Germinal center (tissue), 1 donor: ENCODE measurements at places on chromosomes 13 and 19.

DNA sequence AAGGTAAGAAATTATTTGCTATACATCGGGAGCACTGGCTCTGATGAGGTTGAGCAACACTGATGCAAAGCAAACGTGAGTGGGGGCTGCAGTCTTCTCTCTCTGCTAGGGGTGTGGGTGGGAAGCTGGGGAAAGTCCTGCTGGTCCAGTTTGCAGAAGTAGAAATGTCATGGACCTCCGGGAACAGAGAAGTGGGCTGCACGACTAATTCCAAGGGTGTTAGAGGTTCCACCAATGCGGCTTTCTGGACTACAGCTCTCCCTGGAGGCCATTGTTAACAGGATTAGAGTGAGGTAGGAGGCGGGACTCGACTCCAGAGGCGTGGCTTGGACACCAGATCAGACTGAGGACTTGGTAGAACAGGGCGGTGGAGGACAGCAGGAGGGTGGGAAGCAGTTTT lies 5.7 kb upstream of the FBXO27 start:
- no peak for DNase-seq

- no peak for DNase-seq
Measured at GRCh38 chr19:19329126-19329525, 8.5 kb downstream of the MAU2 start.

DNA sequence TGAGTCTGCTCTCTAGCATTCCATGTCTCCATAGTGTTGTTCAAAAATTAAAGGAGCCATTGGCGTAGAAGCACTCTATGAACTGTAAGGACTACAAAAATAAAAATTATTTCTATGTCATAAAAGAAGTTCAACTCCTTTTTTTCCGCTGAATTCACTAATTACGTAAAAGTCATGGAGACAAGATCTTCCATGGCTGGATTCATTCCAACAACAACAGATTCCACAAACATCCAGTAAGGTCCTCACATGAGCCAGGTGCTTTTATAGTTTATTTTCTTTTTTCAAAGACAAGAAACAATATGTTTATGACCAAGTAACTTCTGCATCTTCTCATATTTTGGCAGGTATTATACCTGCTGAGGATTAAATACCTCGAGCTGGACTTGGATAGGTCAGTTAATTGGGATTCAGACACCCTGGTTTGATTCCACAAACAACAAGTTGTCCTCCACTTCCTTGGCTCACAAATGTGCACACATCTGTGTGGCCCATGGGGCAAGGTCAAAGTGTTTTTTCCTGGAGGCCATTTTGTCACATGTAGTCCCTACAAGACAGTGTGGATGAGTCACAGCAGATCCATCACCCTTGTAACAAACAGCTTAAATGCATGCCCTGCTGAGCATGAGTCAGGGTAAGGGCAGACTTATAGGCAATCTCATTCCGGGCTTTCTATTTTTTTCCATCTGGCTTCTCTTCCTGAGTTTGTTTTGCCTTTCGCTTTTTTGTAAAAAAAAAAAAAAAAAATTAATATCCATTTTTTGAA lies 475.6 kb downstream of the COG6 start:
- no peak for DNase-seq

DNA sequence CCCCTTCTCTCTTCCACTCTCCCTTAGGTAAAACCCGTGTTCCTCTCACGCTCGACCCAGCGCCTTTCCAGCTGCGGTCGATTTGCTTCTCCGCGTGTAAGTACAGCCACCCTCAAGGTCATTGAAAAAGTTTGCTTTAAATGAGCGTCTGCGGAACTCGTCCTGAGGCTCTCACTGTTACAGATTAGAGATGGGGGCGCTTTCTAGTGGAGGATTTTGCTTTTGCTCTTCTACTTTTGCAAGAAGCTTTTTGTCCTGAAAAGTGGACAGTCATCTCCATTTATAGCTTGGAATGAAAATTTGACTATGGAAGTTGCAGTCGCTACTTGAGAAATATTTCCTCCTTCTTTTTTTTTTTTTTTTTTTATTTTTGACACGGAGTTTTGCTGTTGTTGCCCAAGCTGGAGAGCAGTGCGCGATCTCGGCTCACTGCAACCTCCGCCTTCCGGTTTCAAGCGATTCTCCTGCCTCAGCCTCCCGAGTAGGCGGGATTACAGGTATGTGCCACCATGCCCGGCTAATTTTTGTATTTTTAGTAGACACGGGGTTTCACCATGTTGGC lies 595 bp upstream of the RAB20 start:
- DNase-seq = no peak

GRCh38 chr19:57202160-57202559 lies 10.9 kb downstream of the ZNF264 start:
- DNase-seq = no peak

- no peak for DNase-seq
Measured at GRCh38 chr19:18731562-18732008, 48.1 kb downstream of the CRTC1 start.

- DNase-seq = no peak
Measured at GRCh38 chr13:113146750-113147149, 11.7 kb upstream of the PROZ start.

- no peak for DNase-seq
Measured at GRCh38 chr13:41995946-41996345, 35.0 kb upstream of the VWA8 start.

GRCh38 chr13:94454906-94455305 lies 24.6 kb downstream of the DCT start:
- no peak for DNase-seq

GRCh38 chr19:35027851-35028599 lies 2.2 kb upstream of the SCN1B start:
- no peak for DNase-seq

- DNase-seq = peak; percentile 49
Measured at GRCh38 chr19:10566658-10567410, 1.0 kb upstream of the KRI1 start.

DNA sequence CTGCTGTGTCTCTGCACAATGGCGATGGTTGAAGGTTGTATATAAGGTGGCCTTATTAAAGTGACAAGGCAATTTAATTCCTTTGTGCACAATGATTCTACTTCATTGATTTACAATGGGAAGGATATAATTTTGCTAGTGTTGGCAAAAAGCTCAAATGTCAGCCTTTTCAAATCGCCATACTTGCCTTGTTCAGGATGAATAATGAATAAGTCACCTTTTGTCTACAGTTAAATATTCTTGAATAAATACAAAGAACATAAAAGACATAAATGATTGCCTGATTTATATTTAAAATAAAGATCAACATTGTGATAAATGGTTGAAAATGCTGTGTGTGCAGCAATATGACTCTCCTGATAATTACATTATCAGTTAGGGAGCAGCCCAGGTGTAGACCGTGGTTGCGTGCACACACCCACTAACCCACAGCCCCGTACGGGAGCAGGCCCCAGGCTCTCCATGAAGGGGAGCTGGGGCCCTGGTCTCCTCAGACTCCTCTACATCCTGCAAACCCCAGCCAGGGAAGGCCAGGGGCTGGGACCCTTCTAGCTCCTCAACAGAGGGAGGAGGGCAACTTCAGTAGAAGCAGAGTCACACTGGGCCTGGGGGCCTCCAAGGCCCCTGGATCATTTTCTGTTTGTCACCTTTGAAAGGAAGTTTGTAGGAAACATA lies 64.9 kb downstream of the TEX29 start:
- no peak for DNase-seq

DNA sequence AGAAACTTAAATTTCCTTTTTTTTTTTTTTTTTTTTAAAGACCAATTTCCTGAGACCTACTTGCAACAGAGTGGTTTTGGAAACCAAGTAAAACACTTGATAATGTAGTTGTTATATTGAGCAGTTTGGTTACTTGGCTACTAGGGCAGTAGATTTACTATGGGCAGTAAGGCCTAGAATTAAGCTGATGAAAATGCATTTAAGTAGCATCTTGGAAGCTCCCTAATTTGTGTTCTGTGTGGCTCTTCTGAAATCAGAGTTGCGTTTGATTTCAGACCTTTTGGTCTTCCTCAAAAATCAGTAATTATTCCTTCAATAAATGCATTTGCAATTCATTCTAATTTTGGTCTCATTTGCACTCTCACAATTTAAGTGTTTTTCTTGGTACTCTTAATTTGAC lies 810 bp downstream of the GPR180 start:
- no peak for DNase-seq

- DNase-seq = peak; percentile 81
Measured at GRCh38 chr19:43464134-43464775, 1.2 kb downstream of the LYPD3 start.

- no peak for DNase-seq
Measured at GRCh38 chr19:7973883-7974282, 30.4 kb upstream of the TIMM44 start.

- DNase-seq = no peak
Measured at GRCh38 chr13:22325761-22326160, 654.9 kb downstream of the FGF9 start.

DNA sequence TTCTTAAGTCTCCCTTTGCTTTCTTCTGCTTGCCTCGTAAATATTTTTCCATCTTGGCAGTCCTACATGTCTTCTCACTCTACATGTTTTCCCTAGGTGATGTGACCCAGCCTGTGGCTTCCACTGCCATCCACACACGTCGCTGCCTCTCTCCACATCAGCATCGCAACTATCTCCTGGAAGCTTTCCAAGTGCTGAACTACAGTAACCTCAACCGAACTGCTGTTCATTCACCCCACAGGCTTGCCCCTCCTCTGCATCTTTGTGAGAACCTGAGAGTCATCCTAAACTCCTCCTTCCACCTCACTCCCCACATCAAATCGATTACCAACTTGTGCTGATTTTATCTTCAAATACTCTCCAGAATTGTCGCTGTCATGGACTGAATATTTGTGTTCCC lies 41.2 kb upstream of the USPL1 start:
- no peak for DNase-seq

GRCh38 chr13:34681405-34681955 lies 260.6 kb upstream of the NBEA start:
- no peak for DNase-seq

GRCh38 chr19:32976223-32976805 lies 4.3 kb downstream of the FAAP24 start:
- DNase-seq = peak; percentile 55

GRCh38 chr19:10593820-10594637 lies 6.9 kb upstream of the AP1M2 start:
- peak; percentile 54 for DNase-seq

- no peak for DNase-seq
Measured at GRCh38 chr19:47102346-47103060, 11.1 kb downstream of the ZC3H4 start.

- no peak for DNase-seq
Measured at GRCh38 chr13:94431987-94432386, 47.5 kb downstream of the DCT start.
